Kidney (tissue), 22 donors: ENCODE measurements at places on chromosomes 12 and 14. TPM values are rescaled to one million over a fixed set of nuclear protein-coding genes. Genes with fewer than 3 reads are reported as not detected.

Gene HOXC10
- 49.7 TPM for polyA plus RNA-seq

Gene TAS2R20
- polyA plus RNA-seq, result 0.47 TPM

Gene MAP3K9
- polyA plus RNA-seq, result 1.0 TPM

Gene ESPL1
- 2.9 TPM for polyA plus RNA-seq

Gene PIWIL1
- 0.15 TPM for polyA plus RNA-seq

Gene UBC
- 952 TPM for polyA plus RNA-seq

DNA sequence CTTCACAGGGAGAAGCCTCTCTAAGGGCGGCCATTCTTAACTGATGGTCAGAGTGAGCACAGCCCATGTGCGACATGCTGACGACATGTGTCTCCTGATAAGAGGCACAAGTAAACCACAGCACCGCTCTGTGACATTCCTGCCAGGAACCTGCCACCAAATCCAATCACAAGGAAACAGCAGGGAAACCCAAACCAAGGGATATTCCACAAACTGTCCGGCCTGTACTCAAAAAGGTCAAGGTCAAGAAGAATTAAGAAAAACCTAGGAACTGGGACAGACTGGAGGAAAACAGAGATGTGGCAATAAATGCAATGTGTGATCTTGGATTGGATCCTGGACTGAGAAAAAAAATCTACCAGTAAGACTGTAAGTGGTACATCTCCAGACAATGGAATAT lies 91.9 kb downstream of the SYNE3 start:
- DNase-seq, result no peak

DNA sequence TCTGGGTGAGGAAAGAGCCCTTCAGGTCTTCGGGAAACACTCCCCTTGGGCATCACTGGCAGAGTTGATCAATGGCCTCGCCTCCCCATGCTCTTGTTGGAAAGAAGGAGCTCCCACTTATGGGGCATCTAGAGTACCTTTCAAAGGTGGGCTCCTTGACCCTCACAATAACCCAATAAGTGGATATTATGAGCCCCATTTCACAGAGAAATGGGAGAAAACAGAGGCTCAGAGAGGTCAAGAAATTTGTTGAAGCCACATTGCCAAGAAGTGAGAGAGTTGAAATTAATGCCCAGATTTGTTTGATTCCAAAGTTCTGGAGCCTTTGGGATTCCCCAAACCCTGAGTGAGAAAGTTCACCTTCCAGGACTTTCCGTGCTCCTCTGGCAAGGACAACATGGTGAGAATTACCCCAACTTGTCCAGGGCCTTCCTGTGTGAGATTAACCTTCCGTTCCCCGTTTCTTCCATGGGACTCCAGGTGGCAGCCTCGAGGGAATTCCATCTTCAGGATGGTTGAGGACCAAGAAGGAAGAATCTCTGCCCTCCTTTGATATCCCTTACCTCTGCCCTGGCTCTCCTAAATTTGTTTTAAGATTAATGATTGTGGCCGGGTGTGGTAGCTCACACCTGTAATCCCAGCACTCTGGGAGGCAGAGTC lies 7.5 kb upstream of the CHD4 start:
- DNase-seq, result peak; percentile 48

GRCh38 chr14:92362781-92363235 lies 39.8 kb downstream of the SLC24A4 start:
- DNase-seq, result no peak

Gene LTB4R2
- 0.67 TPM for polyA plus RNA-seq

DNA sequence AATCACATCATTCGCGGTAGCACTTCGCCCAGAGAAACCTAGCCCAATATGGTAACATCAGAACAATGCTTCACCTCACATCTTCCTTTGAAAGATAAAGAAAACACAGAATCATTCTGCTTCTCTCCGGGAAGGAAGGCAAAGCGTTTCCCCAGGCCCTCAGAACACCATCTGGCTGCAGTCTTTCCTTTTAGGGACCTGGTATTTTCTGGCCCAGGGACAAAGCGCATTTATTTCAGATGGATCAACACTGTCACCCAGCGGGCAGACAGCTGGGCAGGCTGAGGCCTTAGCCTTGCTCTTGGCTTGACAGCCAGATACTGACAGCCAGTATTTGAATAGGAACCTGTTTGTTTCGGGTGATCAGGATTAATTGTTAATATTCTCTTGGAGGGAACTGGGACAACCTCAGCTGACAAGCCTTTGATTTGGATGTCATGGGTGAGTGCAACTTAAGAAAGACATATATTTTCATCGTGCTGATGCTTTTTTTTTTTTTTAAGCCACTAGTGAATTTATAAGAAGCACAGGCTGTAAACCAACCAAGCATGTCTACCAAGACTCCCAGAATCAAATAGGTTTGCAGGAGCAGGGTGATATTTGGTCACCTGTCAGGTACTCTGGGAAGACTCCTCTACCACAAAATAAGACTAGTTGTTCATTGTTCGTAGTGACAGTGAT lies 118.9 kb downstream of the VEZT start:
- peak; percentile 86 for DNase-seq

DNA sequence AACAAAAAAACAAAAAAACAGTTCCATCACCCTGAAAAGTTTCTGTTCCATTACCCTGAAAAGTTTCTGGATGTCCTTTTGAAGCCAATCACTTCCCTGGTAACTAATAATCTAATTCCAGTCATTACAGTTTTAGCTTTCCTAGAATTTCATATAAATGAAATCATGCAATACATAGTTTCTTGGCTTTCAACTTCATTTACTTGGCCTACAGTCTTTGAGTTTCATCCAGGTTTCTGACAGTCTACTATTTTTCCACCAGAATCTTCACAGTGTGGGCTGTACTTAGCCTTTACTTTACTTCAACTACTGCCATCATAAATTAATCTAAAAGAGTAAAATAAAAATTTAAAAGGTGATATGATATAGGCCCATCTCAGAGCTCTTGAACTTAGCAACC lies 55.5 kb downstream of the RPS6KA5 start:
- no peak for DNase-seq

GRCh38 chr12:480831-481816 lies 21.4 kb downstream of the B4GALNT3 start:
- no peak for DNase-seq

Gene KRT82
- not detected for polyA plus RNA-seq

Gene KLRB1
- 0.73 TPM for polyA plus RNA-seq

- DNase-seq, result peak; percentile 22
Measured at GRCh38 chr12:86331012-86331411, 74.8 kb upstream of the MGAT4C start.

- DNase-seq, result no peak
Measured at GRCh38 chr12:92186038-92186470, 40.4 kb upstream of the BTG1 start.

DNA sequence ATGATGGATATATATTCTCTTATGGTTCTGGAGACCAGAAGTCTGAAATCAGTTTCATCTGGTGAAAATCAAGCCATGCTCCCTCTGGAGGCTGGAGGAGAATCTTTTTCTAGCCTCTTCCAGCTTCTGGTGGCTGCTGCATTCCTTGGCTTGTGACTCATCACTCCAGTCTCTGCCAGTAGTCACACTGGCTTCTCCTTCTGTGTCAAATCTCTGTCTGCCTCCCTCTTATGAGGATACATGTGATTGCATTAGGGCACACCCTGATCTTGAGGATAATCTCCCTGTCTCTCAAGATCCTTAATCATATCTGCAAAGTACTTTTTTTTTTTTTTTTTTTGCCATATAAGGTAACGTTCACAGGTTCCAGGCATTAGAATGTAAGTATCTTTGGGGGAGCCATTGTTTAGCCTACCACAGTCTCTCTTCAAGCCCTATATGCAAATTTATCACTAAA lies 17.7 kb downstream of the DNAL1 start:
- no peak for DNase-seq

Gene CLEC4C
- polyA plus RNA-seq, result not detected

GRCh38 chr14:98622208-98623051 lies 649.6 kb downstream of the BCL11B start:
- no peak for DNase-seq

GRCh38 chr12:48618541-48618940 lies 48.7 kb upstream of the LALBA start:
- peak; percentile 87 for DNase-seq

- DNase-seq, result no peak
Measured at GRCh38 chr14:60681271-60681670, 32.0 kb upstream of the SIX1 start.
